ENCODE measurements at places on chromosomes 2 and 18. TPM values are rescaled to one million over a fixed set of nuclear protein-coding genes. Genes with fewer than 3 reads are reported as not detected.
A peak's percentile ranks its signal among the peaks of the same experiment; 100 is the strongest.

DNA sequence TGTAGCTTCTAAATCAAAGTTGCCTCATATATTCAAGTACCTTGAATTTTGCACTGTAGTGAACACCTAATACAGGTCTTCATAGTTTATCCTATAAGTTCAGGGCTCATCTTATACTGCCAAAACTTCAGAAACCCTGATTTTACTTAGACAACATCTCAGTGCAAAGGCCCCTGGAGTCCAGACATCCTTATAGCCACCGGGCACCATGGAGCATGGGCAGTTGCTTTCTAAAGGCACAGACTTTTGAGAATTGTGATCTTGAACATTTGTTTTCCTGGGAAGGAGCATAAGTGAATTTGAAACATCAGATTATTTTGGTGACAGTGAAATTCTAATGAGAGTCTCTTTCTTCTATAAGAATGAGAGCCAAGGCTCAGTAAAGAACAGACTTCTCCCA is 292.3 kb downstream of the CYRIA start:
- ATAC-seq, result no peak

SLC19A3 gene
- total RNA-seq, result 0.69 TPM

DNA sequence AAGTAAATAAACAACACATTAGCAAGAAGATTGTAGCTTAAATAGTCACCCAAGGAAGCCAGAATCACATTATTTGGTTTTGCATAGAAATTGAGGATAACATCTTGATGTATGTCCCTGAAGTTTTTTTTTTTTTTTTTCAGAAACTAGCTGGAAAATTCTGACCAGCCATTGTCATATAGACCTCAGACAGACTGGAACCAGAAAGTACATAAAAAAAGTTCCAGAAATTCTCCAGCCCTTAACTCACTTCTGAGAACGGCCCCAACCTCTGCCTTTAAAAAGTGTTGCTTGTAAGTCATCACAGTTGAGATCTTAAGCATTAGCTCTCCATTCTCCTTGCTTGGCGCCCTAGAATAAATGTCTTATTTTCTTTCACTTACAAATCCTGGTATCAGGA is 350.5 kb downstream of the CCDC85A start:
- ATAC-seq, result no peak

GRCh38 chr2:213229814-213230213 is 54.5 kb upstream of the SPAG16 start:
- no peak for ATAC-seq

RSAD2 gene
- 6.2 TPM for total RNA-seq

GRCh38 chr2:203175371-203175770 is 63.4 kb upstream of the CYP20A1 start:
- no peak for ATAC-seq

- ATAC-seq, result no peak
These were observed 291.0 kb downstream of the CELF4 start for GRCh38 chr18:37274309-37275236.

DNA sequence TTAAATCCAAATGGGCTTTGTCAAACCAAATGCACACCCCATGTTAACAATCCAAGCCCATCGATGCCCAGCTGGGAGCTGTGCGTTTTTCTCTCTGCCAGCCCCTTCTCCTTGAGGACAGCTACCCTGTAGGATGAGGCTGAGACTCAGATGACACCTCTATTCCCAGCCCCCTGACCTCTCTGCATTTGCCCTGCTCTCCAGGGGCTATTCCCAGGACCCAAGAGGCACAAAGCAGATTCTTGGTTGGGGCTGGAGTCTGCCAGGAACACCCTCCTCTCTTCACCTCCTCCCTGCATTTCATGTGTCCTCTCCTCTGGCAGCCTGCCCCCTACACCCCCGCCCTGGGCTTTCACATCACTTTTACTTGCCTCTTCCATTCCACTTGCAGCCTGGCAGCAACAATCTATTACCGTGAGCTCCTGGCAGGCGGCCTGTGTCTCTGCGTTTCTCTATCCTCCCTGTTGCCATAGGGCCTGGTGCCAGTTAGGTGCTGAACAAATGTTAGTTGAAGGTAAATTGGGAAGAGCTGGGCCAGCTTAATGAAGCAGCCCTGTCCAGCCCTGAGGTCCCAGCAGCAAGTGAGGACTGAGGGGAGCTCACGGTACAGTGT is 51.8 kb downstream of the ADD2 start:
- ATAC-seq, result no peak

ATP6V1C2 gene
- 0.45 TPM for total RNA-seq

GRCh38 chr2:59314031-59314766 is 1073.1 kb upstream of the FANCL start:
- ATAC-seq, result no peak

- no peak for ATAC-seq
These were observed 1404.9 kb upstream of the SLC39A10 start for GRCh38 chr2:194252127-194252526.

- no peak for ATAC-seq
These were observed 28.6 kb upstream of the DAPL1 start for GRCh38 chr2:158766524-158766923.

- ATAC-seq, result no peak
These were observed 9.7 kb downstream of the ZBTB7C start for GRCh38 chr18:48399303-48400075.

GRCh38 chr2:189129971-189130370 is 49.6 kb downstream of the COL5A2 start:
- no peak for ATAC-seq

SERPINB3 gene
- 0.40 TPM for total RNA-seq

DNA sequence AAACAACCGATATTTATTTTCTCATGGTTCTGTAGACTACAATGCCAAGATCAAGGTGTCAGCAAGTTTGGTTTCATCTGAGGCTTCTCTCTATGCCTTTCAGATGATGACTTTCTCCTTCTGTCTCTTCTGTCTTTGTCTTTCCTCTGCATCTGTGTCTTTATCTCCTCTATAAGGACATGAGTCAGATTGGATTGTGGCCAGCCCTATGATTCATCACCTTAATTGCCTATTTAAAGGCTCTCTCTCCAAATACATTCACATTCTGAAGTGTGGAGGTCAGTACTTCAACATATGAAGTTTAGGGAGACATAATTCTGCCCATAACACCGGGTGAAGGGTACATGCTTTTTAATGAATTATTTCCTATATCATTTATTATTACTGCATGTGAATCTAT is 71.2 kb upstream of the CNTNAP5 start:
- ATAC-seq, result no peak

DNA sequence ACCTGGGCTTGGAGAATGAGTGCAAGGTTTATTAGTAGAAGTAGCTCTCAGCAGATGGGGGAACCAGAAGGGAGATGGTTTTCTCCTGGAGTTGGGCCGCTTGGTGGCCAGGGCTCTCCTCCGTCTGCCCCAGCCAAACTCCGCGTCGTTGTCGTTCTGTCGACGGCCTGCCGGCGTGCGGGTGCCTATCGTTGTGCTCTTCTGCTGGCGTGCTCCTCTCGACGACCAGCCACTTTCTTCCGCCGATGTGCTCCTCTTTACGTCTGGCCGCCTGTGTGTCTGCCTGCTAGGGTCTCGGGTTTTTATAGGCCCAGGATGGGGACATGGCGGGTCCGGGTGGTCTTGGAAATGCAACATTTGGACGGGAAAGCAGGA is 119.1 kb downstream of the BMPR2 start:
- ATAC-seq, result no peak

GRCh38 chr18:3675446-3675845 is 225.5 kb downstream of the TGIF1 start:
- ATAC-seq, result no peak

DNAJC27 gene
- 9.7 TPM for total RNA-seq

- no peak for ATAC-seq
These were observed 39.5 kb downstream of the PKDCC start for GRCh38 chr2:42087137-42087856.

- ATAC-seq, result peak; percentile 74
These were observed 11.7 kb upstream of the ACYP2 start for GRCh38 chr2:54103454-54104314.

- ATAC-seq, result no peak
These were observed 8.8 kb upstream of the CRACDL start for GRCh38 chr2:98944775-98945174.
